ENCODE measurements at places on chromosomes 5 and 9.
A peak's percentile ranks its signal among the peaks of the same experiment; 100 is the strongest.

- peak; percentile 22 for DNase-seq
These were observed 84.6 kb downstream of the ANKRD55 start for GRCh38 chr5:56148453-56148971.

- DNase-seq = no peak
These were observed 19.1 kb upstream of the SNX2 start for GRCh38 chr5:122755783-122756182.

- no peak for DNase-seq
These were observed 95.6 kb downstream of the PALM2AKAP2 start for GRCh38 chr9:109875495-109876129.

DNA sequence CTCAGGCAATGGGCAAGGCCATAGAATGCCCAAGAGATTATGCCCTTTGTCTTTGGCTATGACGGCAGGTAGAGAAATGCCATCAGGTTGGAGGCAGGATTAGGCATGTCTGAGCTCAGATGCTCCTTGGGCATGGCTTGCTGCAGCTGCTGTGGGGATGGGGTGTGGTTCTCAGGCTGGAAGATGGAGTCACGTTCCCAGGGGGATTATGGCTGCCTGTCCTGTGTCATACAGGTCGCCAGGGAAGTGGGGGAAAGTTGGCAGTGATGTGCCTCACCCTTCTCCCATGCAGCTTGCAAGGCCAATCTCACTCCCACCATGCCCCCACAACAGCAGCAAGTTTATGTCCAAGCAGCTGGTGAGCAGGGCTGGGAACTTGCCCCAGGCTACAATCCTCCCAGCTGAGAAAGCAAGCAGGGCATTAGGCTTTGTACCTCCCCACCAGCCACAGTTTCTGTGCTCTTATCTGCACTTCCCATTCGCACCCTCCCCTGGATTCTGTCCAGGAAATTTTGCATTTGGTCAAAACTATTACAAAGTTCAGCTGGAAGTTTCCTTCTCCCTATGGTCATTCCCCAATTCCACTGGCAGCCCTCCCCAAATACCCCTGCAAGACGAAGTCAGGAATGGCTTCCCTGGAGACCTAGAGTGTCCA is 1788.0 kb upstream of the NUDT12 start:
- no peak for DNase-seq

GRCh38 chr5:151591144-151591819 is at the start of gene FAT2:
TSS of gene FAT2 (minus strand) at chr5:151591331. CDS start at chr5:151568931, 22,400 bp downstream.
- no peak for DNase-seq

GRCh38 chr9:73995836-73996235 is 501.3 kb upstream of the RORB start:
- DNase-seq = no peak

DNA sequence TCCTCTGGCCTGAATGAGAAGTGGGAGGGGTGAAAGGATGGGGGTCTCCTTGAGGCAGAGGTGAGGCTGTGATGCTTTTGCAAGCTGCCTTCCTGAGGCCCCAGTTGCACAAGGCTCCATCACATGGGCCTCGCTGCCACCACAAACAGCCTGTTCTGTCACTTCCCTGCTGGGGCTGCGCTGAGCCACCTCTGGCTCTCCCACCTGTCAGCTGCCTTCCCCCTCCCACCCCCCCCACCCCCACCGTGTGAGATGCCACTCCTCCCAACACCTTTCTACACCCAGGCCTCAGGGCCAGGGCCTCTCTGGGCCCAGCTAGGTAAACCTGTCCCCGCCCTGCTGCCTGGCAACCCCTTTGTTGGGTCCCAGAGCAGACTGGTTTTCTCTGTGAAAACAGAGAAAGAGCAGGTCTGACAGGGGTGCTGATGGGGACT is 4.5 kb upstream of the PDLIM4 start:
- DNase-seq = peak; percentile 24

DNA sequence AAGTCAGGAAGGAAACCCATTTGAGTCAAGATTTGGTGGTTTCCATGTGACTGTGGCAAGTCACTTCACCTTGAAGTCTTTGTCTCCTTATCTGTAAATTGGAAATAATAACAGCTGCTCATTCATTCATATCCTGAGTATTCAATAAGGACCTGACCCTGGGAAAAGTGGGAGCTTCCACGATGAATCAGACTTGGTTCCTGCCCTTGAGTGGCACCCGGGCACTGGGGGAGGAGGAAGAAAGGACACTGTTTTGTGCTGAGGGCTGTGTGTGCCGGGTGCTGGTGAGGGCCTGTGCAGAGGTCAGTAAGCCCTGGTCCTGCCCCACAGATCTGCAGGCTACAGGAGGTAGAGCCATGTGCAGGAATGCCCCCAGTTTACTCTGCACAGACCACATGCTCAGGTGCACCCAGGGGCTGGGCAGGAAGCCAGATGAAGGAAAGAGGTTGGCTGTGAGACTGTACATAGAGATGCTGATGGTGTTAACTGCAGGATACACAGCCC is 6.8 kb downstream of the NDST1 start:
- DNase-seq = no peak

DNA sequence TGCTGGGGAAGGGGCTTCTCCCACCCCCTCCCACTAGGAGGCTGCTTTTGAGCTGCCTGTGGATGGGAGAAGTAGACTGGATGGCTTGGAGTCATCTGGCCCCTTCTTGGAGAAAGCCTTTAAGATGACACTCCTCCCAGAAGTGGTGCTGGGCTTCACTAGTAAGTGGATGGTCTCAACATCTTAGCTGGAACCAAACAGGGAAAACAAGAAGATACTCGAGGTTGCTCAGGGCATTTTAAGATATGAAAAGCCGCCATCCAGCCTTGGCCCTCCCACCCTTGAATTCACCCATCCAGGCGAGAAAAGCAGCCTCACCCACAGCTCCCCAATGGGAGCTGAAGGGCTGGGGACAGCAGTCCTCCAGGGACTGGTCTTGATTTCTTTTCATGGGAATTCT is 7.8 kb upstream of the SMIM32 start:
- DNase-seq = no peak

All from NCI-H510A (cell line).